CD14-positive monocyte (primary cell): ENCODE measurements at places on chromosomes 7 and 10.

- no peak for DNase-seq
Observed at GRCh38 chr7:101545441-101546190, 83.5 kb downstream of the MYL10 start.

GRCh38 chr7:117112640-117113039, 159.3 kb downstream of the ST7 start:
- no peak for DNase-seq

- peak; percentile 61 for DNase-seq
Observed at GRCh38 chr10:100338434-100339036, 8.5 kb upstream of the SCD start.

GRCh38 chr10:69629519-69629896, 539 bp upstream of the FAM241B start:
- no peak for DNase-seq

DNA sequence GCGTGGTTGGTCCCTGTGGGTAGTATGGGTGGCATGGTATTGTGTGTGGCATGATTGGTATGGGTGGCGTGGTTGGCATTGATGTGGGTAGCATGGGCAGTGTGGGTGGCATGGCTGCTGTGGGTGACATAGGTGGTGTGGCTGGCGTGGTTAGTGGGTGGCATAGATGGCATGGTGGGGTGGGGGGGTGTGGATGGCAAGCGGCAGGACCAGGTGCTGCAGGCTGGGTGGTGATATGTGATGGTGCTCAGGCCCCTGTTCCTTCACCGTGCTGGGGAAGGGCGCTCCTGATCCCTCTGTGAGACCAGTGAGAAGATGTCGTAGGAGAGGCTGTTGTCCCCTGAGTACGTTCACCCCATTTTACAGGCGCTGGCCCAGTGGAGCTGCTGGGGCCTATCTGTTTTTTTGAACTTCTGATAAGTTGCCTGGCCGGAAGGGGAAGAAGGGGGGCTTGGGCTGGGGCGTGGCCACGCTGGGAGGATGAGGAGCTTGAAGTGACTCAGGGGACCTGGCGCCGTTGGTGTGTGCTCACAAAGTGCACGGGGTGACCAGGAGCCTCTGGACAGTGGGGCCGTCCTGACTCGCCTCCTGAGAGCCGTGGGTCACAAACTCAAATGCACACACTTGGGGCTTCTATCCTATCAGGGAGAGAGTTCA, 17.5 kb downstream of the INPP5A start:
- DNase-seq: peak; percentile 90

- no peak for DNase-seq
Observed at GRCh38 chr7:129354428-129355157, 79.6 kb upstream of the STRIP2 start.

DNA sequence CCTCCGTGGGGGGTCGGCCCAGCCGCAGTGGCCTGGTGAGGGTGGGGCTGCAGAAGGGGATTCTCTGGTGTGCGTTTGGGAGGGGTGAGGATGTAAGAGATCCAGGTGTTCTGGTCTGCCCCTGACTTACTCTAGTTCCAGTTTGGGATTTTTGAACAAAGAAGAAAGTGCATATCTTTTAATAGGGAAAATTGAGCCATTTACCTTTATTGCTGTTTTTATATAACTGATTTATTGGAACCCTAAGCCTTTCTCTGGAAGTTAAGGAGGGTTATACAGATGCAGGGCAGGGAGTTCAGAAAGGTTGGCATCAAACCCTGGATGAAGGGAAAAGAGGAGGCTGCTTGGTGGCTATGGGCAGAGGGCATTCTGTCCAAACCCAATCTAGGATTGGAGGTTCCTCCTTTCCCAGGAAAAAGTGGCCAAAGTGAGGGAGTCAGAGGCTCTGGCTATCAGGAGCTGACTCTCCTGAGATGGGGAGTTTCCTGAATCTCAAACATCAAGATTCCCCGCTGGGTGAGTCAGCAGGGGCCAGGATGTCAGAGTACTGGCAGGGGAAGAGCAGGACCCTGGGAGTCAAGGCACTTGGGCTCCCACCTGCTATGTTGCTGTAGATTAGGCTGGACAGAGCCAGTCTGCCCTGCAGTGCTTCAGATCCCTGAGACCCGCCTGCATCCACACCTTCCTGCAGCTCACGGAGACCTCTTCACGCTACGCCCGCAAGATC, 67.5 kb downstream of the CLIP2 start:
- no peak for DNase-seq

DNA sequence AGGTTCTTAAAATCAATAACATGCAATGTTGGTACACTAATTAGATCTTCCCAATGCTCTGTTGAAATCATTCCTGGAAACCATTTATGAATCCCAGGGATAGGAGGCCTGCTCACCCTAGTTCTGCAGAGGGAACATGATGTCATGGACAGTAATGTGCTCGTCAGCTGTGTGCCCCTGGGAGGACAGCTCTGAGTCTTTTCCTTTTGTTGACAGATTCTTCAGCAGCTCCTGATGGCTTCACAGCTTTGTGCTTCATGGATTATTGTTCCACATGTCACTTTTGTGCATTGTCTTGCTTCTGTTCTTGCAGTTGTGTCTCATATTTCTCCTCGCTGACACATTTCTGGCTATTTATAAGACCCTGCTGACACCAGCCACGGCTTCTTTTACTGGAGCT, 367.5 kb downstream of the CCSER2 start:
- no peak for DNase-seq

- no peak for DNase-seq
Observed at GRCh38 chr7:135962802-135963201, 14.4 kb downstream of the MTPN start.

GRCh38 chr7:37109016-37109683, 339.5 kb downstream of the ELMO1 start:
- no peak for DNase-seq

DNA sequence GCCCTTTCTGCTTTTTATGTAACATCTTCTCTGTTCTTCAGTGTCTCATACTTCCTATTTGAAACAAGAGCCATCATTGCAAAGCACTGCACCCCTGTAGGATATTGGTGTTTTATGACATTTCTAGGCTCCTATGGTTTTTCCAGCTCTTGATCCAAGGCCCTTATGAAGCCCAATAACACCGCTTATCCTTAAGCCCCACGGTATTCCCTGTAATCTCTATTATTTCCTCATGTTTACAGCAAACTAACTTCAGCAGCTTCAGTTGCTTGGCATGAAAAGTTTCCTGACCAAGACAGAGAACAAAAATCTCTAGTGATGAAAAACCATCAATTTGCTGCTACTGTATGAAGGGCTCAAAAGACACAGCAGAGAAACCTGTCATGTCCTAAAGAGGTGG, 34.1 kb upstream of the TES start:
- DNase-seq: no peak

DNA sequence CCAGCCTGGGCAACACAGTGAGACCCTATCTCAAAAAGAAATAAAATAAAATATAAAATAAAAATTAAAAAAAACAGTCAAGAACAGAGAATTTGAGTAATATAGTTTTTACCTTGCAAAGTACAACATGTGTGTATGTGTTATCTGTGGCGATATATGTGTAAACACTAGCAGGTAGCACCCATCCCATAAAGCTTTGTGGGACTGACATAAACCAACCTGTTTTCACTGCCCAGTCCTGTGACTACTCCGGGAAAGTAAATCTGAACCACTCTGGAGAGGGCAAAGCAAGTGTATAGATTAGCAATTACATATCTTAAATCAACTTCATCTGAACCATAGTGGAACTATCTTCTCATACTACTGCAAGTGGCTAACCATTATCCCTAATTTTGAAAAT, 72.3 kb downstream of the COA1 start:
- no peak for DNase-seq

DNA sequence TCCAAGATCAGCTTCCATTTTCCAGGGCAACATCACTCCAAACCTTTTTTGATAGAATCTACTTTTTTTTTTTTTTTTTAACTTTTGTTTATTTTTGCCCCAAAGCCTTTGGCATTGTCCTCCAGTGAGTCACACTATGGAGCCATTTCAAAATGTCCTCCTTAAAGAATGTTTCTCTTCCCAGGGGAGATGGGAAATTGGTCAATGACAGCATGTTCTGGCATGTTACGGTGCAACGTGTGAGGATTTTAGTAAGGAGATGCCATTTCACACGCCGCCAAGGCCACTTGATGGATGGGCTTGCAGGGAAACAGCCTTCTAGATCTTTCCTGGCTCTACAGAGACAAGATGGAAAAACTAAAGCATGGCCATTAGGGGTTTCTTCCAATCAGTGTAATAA, 30.7 kb upstream of the TRIL start:
- no peak for DNase-seq
